Kidney (tissue), 22 donors: ENCODE measurements at places on chromosomes 5 and 9. TPM values are rescaled to one million over a fixed set of nuclear protein-coding genes. Genes with fewer than 3 reads are reported as not detected.

The ALDOB gene
- polyA plus RNA-seq = 4,265 TPM

DNA sequence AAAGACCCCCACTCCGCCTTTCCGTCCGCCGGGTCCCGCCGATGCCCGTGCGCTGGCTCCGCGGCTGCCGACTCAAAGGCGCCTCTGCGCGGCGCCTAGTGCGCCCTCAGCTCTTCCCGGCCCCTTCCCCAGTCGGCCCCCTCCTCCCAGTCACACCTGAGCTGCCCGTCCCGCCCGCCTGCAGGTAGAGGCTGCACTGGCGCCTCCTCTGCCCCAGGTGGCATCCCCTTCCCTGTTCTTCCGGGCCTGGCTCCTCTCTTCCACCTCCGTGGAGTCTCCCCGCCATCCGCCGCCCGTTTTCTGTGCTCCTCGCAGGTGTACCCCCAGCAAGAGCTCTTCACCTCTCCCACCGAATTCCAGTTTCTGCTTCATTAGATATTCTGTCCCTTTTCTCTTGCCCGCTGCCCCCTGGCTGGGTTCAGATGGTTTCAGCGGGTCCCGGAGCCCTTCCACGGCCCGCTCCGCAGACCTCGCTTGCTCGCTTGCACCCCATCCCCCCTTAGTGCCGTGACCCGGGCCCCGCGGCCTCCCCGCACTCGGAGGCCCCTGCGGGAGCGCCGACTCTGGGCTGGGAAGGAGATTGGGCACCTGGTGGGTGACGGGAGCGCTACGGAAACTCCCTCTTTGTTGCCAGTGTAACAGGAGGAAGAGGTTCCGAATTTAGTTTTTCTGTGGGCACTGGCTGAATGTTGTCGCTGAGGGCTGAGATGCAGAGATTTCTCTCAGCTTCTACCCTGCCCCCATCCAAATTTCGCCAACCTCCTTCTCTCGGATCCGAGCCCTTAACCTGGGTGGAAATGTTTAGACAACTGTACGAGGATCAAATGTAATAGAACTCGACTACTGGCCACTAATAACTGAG, 809 bp downstream of the SLC44A1 start:
- peak; percentile 78 for DNase-seq

DNA sequence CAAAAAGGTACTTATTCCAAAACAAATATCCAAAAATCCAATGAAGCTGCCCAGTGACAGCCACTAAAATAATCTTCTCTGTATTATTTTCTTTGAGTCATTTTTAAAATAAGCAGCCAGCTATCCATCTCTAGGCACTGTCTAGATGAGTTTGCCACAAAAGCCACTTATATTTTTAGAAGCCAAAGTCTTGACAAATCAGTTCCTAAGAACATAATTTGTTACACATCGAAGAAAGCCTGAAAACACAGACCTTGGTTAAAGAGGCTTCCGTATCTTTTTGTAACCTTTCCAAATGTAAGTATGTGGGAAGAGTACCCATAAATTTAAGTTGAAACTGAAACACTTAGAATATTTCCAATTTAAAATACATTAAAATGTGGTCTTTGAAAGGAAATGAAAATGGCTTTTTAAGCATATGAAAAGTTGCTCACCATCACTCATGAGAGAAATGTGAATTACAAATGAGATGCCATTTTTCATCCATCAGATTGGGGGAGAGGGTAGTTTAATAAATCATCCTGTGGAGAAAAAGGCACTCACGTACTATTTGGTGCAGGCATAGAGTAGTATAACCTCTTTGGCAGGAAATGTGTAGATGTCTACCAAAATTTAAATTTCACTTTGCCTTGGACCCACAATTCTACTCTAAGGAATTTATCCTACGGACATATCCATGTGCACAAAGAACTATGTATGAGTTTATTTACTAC, 180.4 kb downstream of the MLLT3 start:
- DNase-seq = no peak

The PCDHA3 gene
- polyA plus RNA-seq = 0.13 TPM

DNA sequence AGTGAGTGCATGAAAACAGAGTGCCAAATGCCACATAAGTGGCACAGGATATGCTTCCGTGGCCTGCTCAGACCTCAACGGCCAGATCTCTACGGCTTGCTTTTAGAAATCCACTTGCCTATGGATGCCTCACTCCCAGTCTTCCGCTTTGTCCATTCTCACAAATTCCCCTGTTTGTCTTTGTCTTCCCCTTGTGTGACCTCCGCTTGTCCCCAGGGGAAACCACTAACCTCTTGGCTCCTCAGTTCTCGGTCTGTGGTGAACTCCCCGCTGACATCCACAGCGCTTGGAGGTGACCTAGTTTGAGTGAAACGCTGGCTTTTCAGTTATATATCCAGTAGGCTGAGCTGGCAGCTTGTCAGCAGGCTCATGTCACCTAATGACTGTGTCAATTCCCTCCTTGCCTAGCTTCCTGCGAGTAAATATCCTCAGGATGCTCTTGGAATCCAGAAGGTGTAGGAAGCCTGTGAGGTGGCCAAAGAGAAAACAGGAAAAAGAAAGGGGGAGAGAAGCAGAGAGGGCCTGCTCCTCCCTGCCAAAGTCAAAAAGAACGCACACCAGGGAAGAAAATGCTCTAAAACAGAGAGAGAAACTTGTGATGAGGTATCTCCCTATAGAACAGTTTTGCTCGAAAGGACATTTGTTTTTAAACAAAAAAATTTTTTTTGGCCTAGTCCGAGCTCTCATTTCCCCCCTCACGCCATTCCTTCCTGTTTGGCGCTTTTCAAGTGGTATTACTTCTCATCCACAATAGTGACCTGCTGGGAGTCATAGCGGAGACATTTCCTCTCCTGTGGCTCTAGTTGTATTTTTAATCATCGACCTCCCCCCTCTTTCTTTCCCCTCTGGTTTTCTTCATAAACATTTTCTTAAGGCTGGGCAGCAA, 101.6 kb upstream of the SPRY4 start:
- no peak for DNase-seq
